M059J (cell line): ENCODE measurements at places on chromosomes 7 and 10.
A peak's percentile ranks its signal among the peaks of the same experiment; 100 is the strongest.

GRCh38 chr10:127904311-127905000 lies 2.4 kb upstream of the PTPRE start:
- DNase-seq = no peak

- peak; percentile 59 for DNase-seq
Observed at GRCh38 chr10:101814466-101815071, 3.7 kb downstream of the OGA start.

GRCh38 chr7:133109816-133110215 lies 27.9 kb upstream of the CHCHD3 start:
- peak; percentile 66 for DNase-seq

GRCh38 chr7:26279405-26279804 lies 12.3 kb upstream of the SNX10 start:
- DNase-seq = peak; percentile 44

GRCh38 chr10:44216073-44216472 lies 168.8 kb downstream of the CXCL12 start:
- DNase-seq = no peak

DNA sequence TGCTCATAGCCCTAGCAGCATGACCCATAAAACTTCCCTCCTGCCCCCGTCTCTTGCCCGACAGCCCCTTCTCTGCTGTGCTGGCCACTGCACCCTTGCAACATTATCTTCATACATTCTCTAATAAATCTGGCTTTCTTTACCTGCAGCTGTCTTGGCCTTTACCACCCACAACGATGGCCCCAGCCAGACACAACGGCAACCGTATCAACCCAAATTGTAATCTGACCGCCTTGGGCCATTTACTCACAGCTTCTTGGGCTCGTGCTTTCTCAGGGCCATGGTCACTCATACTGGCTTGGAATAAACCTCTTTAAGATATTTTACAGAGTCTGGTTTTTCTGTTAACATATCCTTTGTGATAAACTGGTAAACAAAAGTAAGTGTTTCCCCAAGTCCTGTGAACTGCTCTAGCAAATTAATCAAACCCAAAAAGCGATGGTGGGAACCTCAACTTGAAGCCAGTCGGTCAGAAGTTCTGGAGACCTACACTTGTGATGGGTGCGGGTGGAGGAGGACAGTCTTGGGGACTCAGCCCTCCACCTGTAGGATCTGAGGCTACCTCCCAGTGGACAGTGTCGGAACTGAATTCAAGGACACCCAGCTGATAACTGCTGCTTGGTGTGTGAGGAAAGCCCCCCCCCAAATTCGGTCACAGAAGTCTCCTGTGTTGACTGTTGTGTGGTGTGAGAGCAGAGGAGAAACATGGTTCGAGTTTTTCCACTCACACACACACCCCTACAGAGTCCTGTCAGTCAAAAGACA lies 87.6 kb upstream of the ATP6V0A4 start:
- DNase-seq = no peak

GRCh38 chr7:101081432-101081831 lies 3.8 kb upstream of the TRIM56 start:
- DNase-seq = no peak

DNA sequence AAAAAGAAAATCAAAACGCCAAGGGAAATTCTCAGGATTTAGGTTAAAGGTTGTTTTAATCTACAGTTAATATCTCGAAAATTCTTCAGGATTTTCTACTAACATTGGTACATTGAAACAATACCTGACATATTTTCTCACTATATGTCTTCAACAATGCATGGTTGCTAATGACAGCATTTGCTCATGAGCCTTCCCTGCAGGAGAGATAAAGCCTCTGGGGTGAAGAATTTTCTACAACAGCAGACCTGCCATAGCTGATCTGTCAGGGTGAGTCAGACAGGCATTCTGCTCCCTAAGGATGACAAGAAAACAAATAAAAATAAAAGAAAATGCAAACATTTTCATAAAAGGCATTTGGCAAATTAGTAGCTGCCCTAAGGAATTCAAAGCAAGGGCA lies 11.7 kb upstream of the GPR37 start:
- DNase-seq = no peak

DNA sequence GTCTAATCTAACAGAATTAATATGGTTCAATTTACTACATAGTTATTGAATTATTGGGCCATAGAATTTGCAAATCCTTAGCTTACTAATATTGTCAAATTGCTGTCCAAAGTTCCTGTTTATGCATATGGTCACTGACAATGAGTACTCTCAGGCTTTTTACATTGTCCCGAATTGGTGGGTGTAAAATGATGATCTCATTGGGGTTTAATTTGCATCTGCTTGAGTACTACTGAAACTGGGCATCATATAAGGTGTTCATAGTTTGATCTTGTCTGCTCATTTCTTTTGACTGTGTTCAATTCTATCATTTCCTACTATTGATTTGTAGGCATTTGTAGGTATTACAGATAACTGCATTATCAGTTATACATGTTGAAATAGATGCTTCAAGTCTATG lies 12.7 kb downstream of the ABCA13 start:
- no peak for DNase-seq

DNA sequence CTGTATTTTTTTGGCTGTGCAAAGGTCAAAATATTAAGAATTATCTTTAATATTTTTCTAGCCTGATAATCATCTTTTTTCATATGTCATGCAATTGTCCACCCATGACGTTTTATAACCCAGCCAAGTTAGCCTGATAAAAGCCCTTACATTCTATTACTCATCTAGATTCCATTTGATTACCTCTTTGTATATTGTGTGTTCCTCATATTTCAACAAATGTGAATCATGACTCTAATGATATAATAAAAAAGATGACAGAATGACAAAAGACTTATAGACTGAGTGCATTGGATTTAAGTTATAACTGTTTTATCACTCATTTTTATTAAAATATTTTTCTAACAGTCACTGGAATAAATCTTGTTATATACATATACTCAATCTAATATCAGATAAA lies 1560.0 kb upstream of the LRRTM3 start:
- no peak for DNase-seq

DNA sequence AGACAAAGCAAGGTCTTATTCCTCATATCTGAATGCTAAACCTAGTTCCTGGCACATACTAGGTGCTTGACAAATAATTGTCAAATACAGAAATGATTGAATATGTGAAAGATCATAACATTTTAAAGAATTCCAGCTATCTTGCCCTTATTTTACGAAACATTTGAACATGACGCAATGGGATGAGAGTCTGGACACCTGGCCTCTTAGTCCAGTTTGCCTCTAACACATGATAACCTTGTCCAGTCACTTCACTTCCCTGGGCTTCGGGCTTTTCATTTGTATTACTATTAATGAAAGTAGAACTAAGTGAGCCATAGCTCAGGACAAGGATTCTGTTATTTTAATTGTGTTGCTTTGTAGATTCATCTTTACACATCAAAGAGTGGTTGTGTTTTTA lies 32.6 kb downstream of the PNLIPRP3 start:
- no peak for DNase-seq

GRCh38 chr10:67607472-67607871 lies 88.5 kb downstream of the CTNNA3 start:
- DNase-seq = no peak

GRCh38 chr7:70189776-70190175 lies 591.5 kb downstream of the AUTS2 start:
- no peak for DNase-seq

DNA sequence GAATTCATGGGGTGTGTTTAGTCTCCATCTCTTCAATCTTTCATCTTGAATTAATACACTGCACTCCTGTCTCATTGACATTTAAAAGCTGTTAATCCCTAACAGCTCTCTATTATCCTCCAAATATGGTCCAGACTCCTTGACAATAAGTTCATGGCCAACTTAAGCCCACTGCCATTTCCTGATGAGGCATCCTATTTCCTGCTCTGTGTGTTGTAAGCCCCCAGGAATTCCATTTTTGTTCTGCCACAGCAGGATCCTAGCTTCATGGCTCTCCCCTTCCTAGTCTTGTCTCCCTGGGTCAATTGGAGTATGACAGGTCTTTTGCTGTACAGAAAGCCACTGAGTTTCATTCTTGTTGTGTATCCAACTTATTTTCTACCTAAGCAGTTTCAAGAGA lies 218.8 kb downstream of the OTUD1 start:
- no peak for DNase-seq

- no peak for DNase-seq
Observed at GRCh38 chr10:98402931-98403718, 11.9 kb downstream of the PYROXD2 start.

- DNase-seq = peak; percentile 31
Observed at GRCh38 chr7:69599286-69599954, 1.1 kb downstream of the AUTS2 start.
